Breast epithelium (tissue), 4 donors: ENCODE measurements at places on chromosomes 3 and 15. TPM values are rescaled to one million over a fixed set of nuclear protein-coding genes. Genes with fewer than 3 reads are reported as not detected.

Gene GOLGA6L10
- total RNA-seq = 0.48 TPM

Gene ACP3
- total RNA-seq = 6.9 TPM

Gene SCAANT1
- not detected for total RNA-seq

Gene GOLGA6L9
- 7.5 TPM for total RNA-seq

Gene ACAN
- total RNA-seq = not detected

Gene MAP6D1
- 1.8 TPM for total RNA-seq

Gene CD200R1L
- total RNA-seq = not detected

Gene TMEM212
- total RNA-seq = 1.3 TPM

DNA sequence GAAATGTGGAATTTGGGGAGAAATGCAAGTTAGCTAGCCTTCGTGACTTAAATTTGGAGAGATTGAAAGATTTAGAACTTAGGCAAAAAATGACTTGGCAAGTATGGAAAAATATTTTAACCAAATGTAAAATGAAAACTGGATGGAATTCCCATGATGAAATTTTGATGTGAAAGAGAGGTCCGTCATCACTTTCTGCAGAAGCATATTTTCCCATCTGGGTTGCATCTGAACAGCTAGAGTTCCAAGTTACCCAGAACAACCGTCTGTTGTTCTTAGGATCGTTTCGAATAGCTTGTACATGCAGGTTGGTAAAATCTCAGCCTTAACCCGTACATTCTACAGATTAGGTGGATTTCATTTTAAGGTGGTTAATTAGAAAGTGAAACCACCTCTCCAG lies 136.3 kb downstream of the GHSR start:
- H3K4me3 ChIP-seq = no peak overlapping the region
- DNase-seq = no peak
- H3K36me3 ChIP-seq = no peaks in the 10 kb centered on the region
- H3K27ac ChIP-seq = peak overlapping the region; percentile 45
- no peaks in the 10 kb centered on the region for H3K27me3 ChIP-seq

GRCh38 chr15:80250614-80251427 lies 1.2 kb downstream of the CTXND1 start:
- H3K36me3 ChIP-seq = no peaks in the 10 kb centered on the region
- peak overlapping the region; percentile 67 for H3K4me3 ChIP-seq
- no peak for DNase-seq
- no peaks in the 10 kb centered on the region for H3K4me1 ChIP-seq
- H3K27me3 ChIP-seq = no peaks in the 10 kb centered on the region

DNA sequence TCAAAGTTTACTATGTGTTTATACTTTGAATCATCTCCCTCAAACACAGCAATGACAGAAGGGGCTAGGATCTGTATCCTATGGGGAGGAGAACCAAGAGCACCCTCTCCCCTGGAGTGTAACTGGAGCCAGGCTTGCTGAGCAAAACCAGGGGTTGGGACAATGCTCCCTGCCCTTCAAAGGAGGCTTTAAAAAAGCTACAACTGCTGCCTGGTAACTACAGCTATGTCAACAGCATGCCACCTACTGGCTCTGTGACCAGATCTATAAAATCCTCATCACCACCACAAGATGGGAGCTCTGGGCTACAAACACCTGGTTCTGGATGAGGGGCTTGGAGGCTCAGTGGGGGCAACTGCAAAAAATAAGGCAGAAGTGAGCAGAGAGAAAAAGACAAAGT lies 61.9 kb downstream of the ANO10 start:
- H3K4me1 ChIP-seq = no peaks in the 10 kb centered on the region
- H3K27ac ChIP-seq = no peak overlapping the region
- no peak overlapping the region for H3K4me3 ChIP-seq
- no peak for DNase-seq
- H3K27me3 ChIP-seq = no peaks in the 10 kb centered on the region

- no peak overlapping the region for H3K27ac ChIP-seq
- no peak overlapping the region for H3K4me3 ChIP-seq
- no peaks in the 10 kb centered on the region for H3K27me3 ChIP-seq
Observed at GRCh38 chr15:51547656-51548055, 74.9 kb downstream of the DMXL2 start.

DNA sequence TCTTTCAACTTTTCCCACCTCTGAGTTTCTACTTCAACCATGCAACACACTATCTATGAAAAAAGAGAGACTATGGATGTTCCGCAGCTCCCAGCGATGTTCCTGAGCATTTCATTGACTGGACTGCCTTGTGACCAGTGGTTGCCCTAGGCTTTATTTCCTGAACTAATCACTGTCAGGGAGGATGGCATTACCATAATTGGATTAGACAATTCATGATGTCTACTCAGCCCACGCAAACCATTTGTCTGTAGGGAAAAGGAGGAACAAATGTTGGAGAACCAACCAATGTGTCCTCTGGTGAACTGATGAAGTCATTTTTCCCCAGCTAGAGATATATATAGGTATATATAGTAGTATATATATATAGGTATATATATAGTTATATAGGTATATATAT lies 229.3 kb upstream of the MCTP2 start:
- no peaks in the 10 kb centered on the region for H3K27me3 ChIP-seq
- no peaks in the 10 kb centered on the region for H3K4me1 ChIP-seq
- no peak overlapping the region for H3K27ac ChIP-seq
- no peaks in the 10 kb centered on the region for H3K36me3 ChIP-seq
- no peak overlapping the region for H3K4me3 ChIP-seq
- no peak for DNase-seq

GRCh38 chr3:184177331-184177731 lies 2.7 kb downstream of the AP2M1 start:
- peaks cover 17% of the 10 kb centered on the region for H3K36me3 ChIP-seq
- DNase-seq = no peak
- H3K4me3 ChIP-seq = peak overlapping the region; percentile 83
- peak overlapping the region; percentile 96 for H3K27ac ChIP-seq

GRCh38 chr15:59886441-59886840 lies 117.7 kb upstream of the FOXB1 start:
- H3K27ac ChIP-seq = no peak overlapping the region
- DNase-seq = no peak
- no peak overlapping the region for H3K4me3 ChIP-seq
- peaks cover 19% of the 10 kb centered on the region for H3K27me3 ChIP-seq
- H3K4me1 ChIP-seq = no peaks in the 10 kb centered on the region
- no peaks in the 10 kb centered on the region for H3K36me3 ChIP-seq

DNA sequence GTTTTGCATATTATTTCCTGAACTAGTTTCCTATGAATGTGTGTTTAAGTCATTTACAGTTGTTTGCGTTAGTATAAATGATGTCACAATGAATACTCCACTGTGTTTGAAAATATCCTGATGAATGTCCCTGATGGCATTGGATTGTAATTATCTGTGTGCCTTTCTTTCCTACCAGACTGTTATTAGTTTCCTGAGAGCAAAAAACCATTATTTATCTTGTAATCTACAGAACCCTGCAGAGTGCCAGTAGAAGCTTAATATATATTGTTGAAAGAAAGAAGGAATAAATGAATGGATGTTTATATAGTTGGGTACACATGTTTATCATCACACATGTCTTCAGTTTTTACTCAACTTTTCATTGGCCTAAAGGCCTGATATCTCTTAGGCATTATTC lies 312.6 kb downstream of the AGBL1 start:
- H3K4me3 ChIP-seq = no peak overlapping the region
- no peaks in the 10 kb centered on the region for H3K4me1 ChIP-seq
- no peaks in the 10 kb centered on the region for H3K36me3 ChIP-seq
- no peak overlapping the region for H3K27ac ChIP-seq
- H3K27me3 ChIP-seq = no peaks in the 10 kb centered on the region
- DNase-seq = no peak

DNA sequence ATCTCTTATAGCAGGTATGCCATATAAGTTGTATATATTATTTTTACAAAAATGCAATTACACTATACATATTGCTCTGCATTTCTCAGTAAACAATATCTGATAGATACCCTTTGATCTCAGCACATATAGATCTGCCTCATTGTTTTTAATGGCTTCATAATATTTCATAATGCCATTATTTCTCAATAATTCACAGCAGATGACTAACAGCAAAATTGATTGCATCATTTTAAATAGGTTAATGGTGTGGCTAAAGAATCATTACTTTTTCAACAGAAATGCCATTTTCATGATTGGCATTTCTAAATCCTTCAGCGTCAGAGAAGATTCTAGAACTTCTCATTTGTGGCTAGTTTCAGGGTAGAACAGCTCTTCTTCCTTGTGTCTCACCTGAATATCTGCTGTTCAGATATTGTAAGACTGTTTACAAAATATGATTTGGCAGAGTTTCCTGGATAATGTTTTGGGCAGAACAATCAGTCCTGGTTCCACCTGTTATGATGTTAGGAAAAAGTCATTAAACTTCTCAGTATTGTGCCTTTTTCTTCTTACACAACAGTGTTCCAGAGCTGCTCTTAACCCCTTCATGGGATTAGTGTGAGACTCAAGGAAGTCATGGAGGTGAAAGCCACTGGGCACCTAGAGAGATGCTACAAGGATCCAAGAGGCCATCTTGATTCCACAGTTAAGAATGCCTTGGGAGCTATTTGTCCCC lies 397.6 kb upstream of the THBS1 start:
- H3K4me3 ChIP-seq = no peak overlapping the region
- H3K27me3 ChIP-seq = no peaks in the 10 kb centered on the region
- H3K4me1 ChIP-seq = no peaks in the 10 kb centered on the region
- H3K36me3 ChIP-seq = no peaks in the 10 kb centered on the region
- no peak for DNase-seq

GRCh38 chr3:133860519-133860918 lies 35.2 kb downstream of the RAB6B start:
- H3K36me3 ChIP-seq = no peaks in the 10 kb centered on the region
- DNase-seq = no peak
- no peak overlapping the region for H3K4me3 ChIP-seq
- no peaks in the 10 kb centered on the region for H3K27me3 ChIP-seq

DNA sequence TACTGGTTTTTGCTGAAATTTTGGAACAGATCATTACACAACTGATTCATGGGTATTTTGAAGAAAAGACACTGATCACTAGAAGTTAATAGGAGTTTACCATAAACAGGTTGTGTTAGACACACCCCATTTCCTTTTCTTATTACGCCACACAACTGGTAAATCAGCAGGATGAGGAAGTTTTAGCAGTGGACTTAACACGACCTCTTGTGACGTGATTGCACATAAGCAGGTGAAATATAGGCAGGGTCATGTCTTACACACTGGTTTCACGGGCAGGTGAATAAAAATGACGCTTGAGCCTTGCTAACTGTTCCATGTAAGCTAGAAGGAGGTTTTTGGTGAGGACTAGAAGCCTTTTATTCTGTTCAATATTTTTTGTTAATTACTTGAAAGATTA lies 27.1 kb upstream of the TPRG1 start:
- H3K4me3 ChIP-seq = no peak overlapping the region
- DNase-seq = peak; percentile 45
- H3K4me1 ChIP-seq = no peaks in the 10 kb centered on the region
- peak overlapping the region; percentile 61 for H3K27ac ChIP-seq
- no peaks in the 10 kb centered on the region for H3K36me3 ChIP-seq

- H3K4me1 ChIP-seq = no peaks in the 10 kb centered on the region
- H3K4me3 ChIP-seq = no peak overlapping the region
- no peaks in the 10 kb centered on the region for H3K36me3 ChIP-seq
- DNase-seq = no peak
Observed at GRCh38 chr3:67783281-67784250, 129.2 kb upstream of the SUCLG2 start.

DNA sequence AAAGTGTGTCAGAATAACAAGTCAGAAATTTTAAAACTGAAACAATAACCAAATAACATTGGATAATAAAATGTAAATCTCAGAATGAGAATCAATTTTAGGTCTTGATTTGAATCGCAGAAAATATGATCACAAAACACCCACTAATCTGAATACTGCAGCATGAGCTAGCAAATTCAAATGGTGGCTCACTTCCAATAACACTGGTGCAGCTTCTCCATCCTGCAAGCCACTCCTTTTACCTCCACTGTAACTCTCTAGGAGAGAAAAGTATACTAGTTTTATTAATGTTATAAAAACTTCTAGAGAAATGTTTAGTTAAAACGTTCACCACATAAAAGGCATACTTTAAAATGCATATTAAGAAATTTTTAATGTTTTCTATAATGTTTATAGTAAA lies 30.4 kb downstream of the UBE3A start:
- no peak overlapping the region for H3K4me3 ChIP-seq
- H3K27me3 ChIP-seq = no peaks in the 10 kb centered on the region
- DNase-seq = no peak
- H3K36me3 ChIP-seq = no peaks in the 10 kb centered on the region
- no peaks in the 10 kb centered on the region for H3K4me1 ChIP-seq

GRCh38 chr3:16130066-16130465 lies 44.4 kb upstream of the GALNT15 start:
- no peak overlapping the region for H3K4me3 ChIP-seq
- H3K27me3 ChIP-seq = no peaks in the 10 kb centered on the region
- H3K36me3 ChIP-seq = no peaks in the 10 kb centered on the region
- no peaks in the 10 kb centered on the region for H3K4me1 ChIP-seq
- no peak overlapping the region for H3K27ac ChIP-seq

DNA sequence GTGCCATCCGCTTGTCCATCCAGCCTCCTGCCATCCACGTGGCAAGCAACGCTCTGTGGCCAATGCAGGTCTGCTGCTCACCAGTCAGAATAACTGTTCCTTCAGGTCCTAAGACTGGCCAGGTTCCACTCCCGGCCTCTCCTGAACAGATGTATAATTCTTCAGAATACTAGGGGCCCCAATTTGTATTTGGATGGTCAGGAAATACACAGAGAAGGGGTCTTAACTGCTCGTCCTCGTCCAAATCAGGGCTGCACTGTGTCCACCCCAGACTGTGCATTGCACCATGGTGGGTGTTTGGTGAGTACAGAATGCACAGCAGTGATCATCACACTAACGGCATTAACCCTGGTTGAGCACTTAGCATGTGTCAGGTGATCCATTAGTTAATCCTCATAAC lies 46.0 kb downstream of the MINAR1 start:
- H3K27me3 ChIP-seq = no peaks in the 10 kb centered on the region
- no peak overlapping the region for H3K4me3 ChIP-seq
- H3K36me3 ChIP-seq = no peaks in the 10 kb centered on the region

GRCh38 chr3:63774781-63775180 lies 44.3 kb upstream of the C3orf49 start:
- no peaks in the 10 kb centered on the region for H3K36me3 ChIP-seq
- H3K27me3 ChIP-seq = no peaks in the 10 kb centered on the region
- no peaks in the 10 kb centered on the region for H3K4me1 ChIP-seq
- H3K27ac ChIP-seq = no peak overlapping the region
- DNase-seq = no peak

GRCh38 chr3:126064627-126065258 lies 19.2 kb downstream of the SLC41A3 start:
- H3K36me3 ChIP-seq = no peaks in the 10 kb centered on the region
- H3K4me1 ChIP-seq = no peaks in the 10 kb centered on the region
- H3K27ac ChIP-seq = no peak overlapping the region
